ENCODE measurements at places on chromosomes 12 and 14.

DNA sequence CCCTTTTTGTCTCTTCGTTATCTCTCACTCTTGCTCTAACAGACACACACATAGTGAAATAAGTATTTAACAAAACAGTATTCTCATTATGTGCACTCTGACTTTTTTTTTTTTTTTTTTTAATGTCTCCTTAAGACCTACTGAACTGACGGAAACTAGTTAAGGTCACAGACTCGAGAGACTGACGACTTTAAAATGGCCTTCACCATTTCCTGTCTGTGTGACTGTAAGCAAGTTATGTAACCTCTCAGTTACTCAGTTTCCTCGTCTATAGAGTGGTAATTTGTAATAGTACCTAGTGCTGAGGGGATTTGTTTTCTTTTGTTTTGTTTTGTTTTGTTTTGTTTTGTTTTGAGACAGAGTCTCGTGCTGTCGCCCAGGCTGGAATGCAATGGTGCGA lies 284.8 kb downstream of the FBXL14 start:
- no peak for DNase-seq

DNA sequence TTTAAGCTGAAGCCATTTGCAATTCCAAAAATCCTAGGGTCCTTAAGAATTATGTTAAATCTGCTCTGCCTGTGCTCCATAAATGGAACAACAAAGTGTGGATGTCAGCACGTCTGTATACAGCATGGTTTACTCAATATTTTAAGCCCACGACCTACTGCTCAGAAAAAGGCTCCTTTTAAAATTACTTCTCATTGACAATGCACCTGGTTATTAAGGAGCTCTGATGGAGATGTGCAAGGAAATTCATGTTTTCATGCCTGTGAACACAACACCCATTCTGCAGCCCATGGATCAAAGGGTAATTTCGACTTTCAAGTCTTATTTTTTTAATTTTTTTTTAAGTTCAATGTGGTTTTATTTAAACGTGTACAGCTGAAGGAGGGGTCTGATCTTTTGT lies 48.1 kb downstream of the FBXO33 start:
- DNase-seq, result no peak

DNA sequence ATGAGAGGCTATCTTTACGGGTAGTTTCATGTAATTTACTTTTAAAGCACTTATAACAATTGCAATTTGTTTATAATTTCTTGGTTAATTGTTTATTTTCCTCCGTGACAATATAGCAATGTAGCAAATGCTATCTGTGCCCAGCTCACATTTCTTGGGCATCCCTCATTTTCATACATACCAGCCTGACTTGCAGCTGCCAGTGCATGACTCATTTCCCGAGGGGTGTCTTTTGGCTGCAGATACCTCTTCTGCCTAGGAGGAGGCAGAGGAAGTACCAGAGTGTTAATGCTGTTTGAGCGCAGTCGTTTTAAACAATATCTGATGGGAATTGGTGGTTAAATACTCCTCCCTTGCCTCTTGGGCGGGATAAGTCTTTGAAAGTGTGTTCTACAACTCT lies 104.2 kb upstream of the ABCD2 start:
- DNase-seq, result peak; percentile 91

DNA sequence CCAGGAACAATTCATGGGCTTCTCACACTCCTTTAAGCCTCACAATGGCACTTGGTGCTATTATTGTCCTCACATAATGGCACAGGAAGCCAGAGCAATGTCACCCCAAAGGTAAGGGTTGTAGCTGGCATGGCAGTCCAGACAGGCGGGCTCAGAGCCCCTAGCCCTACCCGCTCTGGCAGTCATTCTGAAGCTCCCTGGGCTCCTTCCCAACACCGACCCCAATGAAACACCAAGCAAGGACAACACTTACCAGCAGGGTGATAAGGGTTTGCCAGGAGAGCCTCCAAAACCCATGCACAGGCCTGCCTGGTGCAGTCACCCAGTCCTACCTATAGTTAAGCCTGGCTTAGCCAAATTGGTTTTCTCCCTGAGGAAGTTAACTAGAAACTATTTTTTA lies 30.8 kb downstream of the MAX start:
- no peak for DNase-seq

- no peak for DNase-seq
These were observed 72.5 kb downstream of the ACSS3 start for GRCh38 chr12:81150382-81150781.

GRCh38 chr14:104085032-104085888 lies at the start of gene ASPG:
Gene ASPG, plus strand, starts transcription at chr14:104085700. Its CDS starts 71 bp downstream, at chr14:104085771.
- no peak for DNase-seq

GRCh38 chr14:95024380-95024779 lies 132.9 kb downstream of the DICER1 start:
- no peak for DNase-seq

Data from fibroblast of gingiva (primary cell).